ENCODE measurements at places on chromosomes 1 and 21. TPM values are rescaled to one million over a fixed set of nuclear protein-coding genes. Genes with fewer than 3 reads are reported as not detected.

Gene TEX38
- total RNA-seq, result not detected

Gene CRNN
- total RNA-seq, result not detected

Gene KCNK2
- total RNA-seq, result 21.9 TPM

Gene ZNF593OS
- 1.5 TPM for total RNA-seq

GRCh38 chr1:178551307-178551706, 38.4 kb downstream of the TEX35 start:
- no peak for DNase-seq

- DNase-seq, result peak; percentile 42
Observed at GRCh38 chr1:55575571-55576279, 360.6 kb upstream of the USP24 start.

GRCh38 chr1:241895013-241895412, 47.0 kb downstream of the EXO1 start:
- DNase-seq, result no peak

GRCh38 chr1:98402860-98403259, 258.7 kb upstream of the SNX7 start:
- no peak for DNase-seq

DNA sequence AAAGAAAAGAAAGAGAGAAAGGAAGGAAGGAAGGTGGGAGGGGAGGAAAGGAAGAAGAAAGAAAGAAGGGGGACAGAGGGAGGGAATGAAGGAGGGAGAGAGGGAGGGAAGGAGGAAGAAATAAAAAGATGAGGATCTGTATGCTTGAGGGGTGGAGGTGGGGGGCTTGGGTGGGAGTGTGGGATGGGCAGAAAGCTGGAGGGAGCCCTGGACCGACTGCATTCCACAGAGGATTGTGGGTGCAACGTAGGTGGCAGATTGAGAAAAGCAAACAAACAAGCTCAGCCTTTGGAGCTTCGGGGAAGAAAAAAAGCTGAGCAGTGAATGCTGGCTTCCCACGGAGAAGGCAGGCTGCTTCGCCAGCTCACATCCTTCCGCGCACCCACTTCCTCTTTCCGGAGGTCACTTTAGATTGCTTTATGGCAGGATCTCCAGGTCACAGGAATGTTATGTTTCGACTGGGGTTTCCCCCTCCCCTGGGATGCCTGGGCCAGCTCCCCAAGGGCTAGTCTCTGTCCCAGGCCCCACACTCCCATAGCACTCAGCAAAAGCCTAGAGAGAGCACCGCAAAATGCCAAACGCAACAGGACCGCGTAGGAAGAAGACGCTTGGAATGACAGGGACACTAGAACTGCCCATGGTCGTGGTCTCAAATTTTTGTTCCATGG, 20.7 kb upstream of the LGALS8 start:
- peak; percentile 9 for DNase-seq

DNA sequence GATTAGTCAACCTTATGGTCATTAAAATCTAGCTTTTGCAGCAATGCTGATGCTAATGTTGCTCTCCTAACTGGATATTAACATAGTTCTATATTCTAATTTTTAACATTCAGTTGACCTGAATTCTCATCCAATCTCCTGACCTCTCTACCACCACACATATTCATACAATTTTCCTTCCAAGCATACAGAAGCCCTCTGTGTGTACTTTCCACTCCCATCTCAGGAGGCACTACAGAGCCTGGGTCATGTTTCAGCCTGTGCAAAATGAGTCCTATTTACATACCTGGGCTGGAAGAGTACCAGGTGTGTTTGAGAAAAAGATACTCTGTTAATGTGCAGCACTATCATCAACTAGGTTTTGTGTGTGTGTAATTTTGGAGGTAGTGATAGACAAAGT, 486.3 kb downstream of the NEGR1 start:
- no peak for DNase-seq

DNA sequence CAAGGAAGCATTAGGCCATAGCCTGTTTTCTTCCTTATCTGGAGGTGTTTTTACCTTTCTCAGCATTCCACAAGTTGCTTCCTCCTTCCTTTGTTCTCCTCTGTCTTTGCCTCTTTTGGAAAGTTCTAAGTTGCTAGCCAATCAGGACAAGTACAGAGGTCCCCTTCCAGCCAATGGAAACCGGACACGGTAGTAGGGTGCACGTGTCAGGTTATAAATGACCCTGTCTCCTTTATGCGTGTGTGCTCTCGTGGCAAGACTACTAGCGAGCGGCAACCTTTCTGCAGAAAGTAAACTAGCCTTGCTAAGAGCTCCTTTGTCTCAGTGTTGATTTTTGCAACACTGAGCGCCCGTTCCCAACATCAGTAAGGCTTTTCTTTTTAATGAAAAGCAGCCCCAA, 1.5 kb upstream of the ACADM start:
- DNase-seq, result no peak

- DNase-seq, result no peak
Observed at GRCh38 chr1:58584082-58584895, 7.2 kb upstream of the TACSTD2 start.

All from cerebellum (tissue), 4 donors.